ENCODE measurements at places on chromosomes 6 and 20.

- DNase-seq = no peak
Measured at GRCh38 chr6:40802481-40802880, 215.3 kb upstream of the LRFN2 start.

- no peak for DNase-seq
Measured at GRCh38 chr6:163954088-163954775, 539.7 kb downstream of the QKI start.

GRCh38 chr20:61957961-61958715, 107.5 kb downstream of the TAF4 start:
- DNase-seq = no peak

DNA sequence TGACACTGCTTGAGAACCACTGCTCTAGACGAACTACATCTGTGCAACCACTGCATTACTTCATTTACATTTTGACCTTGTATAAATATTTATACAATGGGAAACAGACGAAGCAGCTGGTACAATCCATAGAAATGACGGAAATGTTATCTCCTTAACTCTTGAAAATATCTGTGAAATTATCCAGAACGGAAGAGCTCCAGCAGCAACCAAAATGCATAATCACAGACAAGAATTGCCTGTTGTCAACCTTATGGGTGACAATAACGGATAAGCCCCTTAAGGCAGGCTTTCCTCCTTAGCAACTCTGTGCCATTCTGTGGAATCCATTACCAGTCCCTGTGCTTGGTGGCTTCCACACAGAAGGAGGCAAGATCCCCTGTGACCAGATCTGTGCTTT, 115.4 kb downstream of the DTNBP1 start:
- no peak for DNase-seq

DNA sequence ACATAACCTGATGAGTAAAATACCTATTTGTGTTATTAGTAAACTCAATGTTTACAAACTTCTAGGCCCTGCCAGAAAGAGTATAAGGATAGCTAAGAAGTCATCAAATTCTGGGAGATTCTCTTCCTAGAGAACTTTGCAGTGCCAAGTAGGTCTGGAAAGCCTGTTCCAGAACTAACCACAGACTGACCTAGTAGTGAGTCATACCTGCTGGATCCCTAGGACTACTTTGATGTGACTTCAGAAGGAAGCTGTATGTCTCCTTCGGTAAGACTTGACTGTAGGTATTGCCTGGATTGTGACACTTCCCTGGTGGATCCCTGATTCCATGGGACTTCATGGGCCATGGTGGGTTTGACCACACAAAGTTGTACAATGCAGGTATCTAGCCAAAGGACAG, 131.7 kb downstream of the DNAH8 start:
- DNase-seq = no peak

GRCh38 chr6:34656378-34657036, 40.1 kb downstream of the ILRUN start:
- DNase-seq = no peak

DNA sequence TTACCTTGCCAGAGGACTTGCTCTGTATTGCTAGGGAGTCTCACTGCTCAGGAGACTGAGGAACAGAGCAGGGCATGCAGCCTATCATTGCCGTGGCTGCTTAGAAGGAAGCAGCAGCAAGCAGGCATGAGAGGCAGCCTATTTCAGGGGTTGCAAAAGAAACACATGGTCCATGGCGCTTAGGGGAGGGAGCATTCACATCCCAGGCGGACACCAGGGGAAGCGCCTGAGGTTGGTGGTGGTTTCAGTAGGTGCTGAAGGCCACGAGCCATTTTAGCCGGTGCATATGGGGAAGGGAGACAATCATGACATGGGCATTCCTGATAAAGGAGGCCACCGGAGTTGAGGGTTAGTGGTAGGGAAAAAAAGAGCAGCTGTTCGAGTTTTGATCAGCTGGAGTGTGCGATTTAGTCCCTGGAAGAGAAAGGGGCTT, 20.9 kb downstream of the FARS2 start:
- no peak for DNase-seq
